Right renal pelvis (tissue), 4 donors: ENCODE measurements at places on chromosomes 2 and 18. TPM values are rescaled to one million over a fixed set of nuclear protein-coding genes. Genes with fewer than 3 reads are reported as not detected.

GRCh38 chr2:88537640-88538039 is 85.1 kb upstream of the FOXI3 start:
- no peak for DNase-seq

DNA sequence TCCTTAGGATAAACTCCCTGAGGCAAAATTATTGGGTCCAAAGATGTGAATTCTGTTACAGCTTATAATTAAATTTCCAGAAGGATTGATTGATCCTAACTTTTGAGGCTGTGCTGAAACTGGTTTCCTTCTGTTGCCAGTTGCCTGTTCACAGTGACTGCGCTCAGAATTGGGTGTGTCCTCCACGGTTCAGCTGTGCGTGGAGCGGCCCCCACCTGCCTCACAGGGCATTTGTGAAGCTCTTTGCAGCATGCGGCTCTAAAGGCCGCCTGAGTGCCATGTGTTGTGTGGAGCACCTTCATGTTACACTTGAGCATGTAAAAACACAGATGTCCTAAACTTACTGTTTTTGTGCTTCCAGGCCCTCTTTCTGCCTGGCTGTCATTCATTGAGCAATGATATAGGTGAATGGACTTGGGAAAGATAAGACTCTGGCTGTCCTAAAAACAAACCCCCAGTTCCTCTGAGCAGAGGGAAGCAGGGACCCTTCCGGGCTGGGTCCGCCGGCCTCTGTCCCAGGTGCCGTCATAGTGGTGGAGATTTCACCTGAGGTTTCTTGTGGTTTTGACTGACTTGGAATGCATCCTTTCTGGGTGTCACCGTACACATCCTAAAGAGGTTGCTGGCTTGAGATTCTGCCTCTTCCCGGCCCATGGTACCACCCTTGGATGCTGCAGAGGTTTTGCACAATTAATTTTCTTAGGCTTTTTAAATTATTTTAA is 173.6 kb downstream of the LDLRAD4 start:
- no peak for DNase-seq

- no peak for DNase-seq
Measured at GRCh38 chr2:148533004-148533403, 111.5 kb upstream of the EPC2 start.

DNA sequence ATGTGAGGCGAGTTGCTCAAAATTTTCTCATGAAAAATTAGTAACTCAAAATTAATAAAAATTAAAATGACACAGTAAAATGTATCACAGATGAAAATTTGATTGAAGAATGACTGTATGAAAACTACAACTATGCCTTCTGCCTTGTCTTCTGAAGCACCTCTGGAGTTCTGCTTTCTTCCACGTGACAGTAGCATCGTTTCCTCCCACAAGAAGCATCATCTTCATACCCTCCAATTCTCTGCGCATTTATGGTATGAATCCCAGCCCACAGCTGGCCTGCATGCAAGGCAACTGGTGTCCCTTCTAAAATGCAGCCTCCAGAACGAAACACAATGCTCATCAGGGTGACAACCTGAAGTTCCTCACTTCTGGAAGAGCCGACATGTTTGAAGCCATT is 189.9 kb downstream of the MYO1B start:
- DNase-seq: no peak

DNA sequence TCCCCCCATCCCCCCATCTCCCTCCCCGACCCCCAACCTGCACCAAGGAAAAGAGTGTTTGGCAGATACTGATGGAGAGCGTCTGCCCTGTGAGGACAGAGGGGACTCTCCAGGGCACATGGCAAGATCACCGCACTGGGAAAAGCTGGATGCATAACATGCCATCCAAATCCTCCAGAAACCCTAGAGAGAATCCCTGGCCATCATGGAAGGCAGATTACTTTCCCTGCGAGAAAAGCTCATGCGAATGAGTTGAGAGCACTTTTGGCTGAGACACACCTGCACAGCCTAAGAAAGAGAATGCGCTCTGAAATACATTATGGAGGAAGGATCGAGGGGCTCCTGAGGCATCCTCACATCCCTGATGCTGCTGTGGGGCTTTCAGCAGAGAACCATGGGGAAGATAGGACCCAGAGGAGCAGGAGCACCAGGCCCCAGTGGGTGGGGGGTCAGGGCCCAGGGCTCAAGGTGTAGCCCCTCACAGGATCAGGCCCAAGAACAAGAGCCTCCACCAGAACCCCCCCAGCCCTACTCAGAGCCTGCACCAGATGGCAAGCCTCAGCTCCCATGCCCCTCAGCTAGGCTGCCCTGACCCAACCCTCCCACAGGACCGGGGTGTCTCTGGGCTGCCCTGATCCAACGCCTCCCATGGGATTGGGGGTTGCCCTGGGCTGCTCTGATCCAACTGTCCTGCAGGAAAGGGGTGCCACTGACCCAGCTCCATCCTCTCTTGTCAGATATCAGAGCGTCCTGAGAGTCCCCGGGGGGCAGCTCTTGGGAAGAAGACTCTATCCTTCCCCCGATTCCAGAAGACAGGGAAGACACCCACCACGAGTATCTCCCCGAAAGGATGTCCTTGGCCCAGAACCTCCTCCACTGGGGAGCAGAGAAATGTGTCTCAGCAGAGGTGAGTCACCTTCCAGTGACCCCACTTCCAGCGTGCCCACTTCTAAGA is 153.4 kb downstream of the NDUFA10 start:
- DNase-seq: no peak

DNA sequence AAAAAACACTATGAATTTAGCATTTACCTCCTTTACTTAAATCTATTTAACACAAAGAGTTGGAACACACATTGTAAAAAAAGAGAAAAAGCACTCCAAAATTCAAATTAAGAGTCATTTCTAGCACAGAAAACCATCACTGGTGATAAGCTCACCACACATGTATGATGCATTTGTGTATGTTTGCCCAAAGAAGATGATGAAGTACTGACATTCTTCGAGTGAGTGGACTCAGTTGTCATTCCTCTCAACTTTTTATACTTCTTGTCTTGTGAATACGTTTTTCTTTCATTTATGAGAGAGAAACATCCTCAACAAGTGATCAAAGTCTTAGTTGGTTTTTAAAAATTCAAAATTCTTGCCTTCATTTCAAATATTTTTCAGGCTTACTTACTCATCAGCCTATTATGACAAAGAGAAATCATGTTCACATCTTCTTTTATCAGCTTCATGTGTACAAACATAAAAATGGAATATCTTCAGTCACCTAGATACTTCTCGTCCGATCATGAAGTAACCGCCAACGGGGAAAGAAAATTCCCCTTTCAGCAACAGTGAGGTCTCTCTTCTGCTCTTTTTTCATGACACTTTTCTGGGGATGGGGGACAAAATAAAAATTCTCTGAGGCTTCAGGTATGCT is 1.5 kb downstream of the DSEL start:
- DNase-seq: no peak

- DNase-seq: no peak
Measured at GRCh38 chr2:67083951-67084350, 313.2 kb upstream of the ETAA1 start.

GRCh38 chr2:168944065-168944464 is 43.0 kb downstream of the G6PC2 start:
- DNase-seq: no peak

- DNase-seq: no peak
Measured at GRCh38 chr2:134445985-134446382, 192.1 kb downstream of the MGAT5 start.

DNA sequence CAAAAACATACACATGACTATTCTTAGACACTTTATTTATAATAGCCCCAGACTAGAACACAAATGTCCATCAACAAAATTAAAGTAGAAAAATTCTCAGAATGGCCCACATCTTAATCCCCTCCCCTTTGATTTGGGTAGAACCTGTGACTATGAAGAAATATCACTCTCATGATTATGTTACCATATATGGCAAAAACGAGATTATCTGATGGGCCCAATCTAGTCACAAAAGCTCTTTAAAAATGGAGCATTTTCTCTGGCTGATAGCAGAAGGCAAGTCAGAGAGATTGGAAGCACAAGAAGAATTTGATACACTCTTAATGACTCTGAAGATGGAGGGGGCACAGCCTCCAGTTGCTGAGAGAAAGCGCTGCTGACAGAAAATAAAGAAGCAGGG is 39.6 kb downstream of the METTL4 start:
- DNase-seq: no peak

DNA sequence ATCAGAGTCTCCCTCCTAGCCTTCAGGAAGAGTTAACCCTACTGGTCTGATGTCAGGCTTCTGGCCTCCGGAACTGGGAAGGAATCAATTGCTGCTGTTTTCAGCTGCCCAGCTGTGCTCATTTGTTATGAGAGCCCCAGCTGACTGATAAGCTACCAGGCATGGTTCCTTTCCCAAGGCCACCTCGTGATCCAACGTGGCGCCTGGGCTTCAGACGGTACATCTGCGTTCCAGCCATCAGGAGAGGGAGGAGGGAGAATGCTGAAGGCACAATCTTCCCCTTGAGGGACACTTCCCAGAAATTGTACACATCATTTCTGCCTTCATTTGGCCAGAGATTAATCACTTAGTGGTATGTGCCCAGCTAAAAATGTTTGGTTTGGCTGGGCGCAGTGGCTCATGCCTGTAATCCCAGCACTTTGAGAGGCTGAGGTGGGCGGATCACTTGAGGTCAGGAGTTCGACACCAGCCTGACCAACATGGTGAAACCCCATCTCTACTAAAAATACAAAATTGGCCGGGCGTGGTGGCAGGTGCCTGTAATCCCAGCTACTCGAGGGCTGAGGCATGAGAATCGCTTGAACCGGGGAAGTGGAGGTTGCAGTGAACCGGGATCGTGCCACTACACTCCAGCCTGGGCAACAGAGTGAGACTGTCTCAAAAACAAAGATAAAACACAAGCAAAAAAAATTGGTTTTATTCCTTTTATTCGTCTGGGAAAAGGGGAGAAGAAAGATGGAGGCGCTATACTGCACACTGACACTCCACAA is 10.5 kb upstream of the ARMC9 start:
- DNase-seq: no peak

DNA sequence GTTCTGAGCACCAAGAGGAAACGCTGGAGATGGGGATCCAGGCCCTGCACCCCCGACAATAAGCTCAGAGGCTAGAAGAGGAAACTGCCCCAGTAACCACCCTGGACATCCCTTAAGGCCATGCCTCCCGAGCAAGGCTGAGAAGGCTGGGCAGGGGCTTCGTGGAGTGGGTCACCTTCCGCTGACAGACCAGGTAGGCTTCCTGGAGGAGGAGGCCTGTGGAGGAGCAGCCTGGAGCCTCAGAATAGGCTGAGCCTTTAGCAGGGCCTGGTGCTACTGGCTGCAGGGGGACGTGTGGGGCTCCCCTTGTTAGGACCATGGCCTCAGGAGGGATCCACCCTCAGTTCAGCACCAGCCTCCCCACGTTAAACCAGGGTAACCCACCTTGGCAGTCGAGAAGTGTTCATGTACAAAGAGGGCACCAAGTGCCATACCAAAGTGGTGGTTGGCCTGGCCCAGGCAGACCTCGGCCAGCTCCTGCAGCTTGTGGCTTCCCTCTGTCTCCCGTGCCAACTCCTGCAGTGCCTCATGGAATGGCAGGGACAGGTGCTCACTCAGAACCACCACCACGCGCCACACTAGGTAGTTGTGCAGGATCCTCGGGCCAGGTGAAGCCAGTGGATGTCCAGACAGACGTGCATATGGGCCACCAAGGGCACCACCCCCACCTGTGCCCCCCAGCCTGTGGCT is 28.5 kb upstream of the ALPP start:
- DNase-seq: no peak

DNA sequence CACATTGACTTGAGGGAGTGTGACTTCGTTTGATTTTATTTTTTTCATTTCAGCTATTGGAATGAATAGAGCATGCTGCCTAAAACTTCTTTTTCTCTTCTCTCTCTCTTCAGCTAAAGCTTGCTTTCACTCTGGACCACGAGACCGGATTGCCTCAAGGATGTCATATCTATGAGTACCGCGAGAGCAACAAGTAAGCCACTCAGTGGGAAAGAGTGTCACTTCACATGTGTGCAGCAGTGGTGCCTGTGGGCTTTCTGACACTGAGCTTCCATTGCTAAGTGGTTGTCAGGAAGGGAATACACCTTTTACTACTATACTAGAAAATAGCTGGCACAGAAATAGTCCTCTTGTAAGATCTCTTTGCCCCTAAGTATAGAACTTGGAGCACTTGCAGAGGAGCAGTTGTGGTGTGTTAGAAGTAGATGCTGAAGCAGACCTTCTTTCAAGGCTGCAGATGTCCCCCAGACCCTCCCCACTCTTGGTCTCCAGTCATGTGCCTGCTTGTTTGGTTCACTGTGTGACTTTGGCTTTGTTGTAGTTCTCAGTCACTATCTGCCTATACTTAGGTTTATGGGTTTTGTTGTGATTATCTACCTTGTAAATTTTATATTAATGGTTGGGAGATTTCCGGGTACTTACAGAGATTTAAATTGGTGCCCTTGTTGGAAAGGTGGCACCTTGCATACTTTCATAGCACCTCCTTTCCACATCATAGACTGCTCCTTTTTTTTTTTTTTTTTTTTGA is 78.5 kb upstream of the ALPP start:
- DNase-seq: no peak

- DNase-seq: no peak
Measured at GRCh38 chr2:88659538-88659915, 31.9 kb upstream of the RPIA start.

GRCh38 chr2:131115752-131116151 is 10.6 kb downstream of the PLEKHB2 start:
- no peak for DNase-seq

DNA sequence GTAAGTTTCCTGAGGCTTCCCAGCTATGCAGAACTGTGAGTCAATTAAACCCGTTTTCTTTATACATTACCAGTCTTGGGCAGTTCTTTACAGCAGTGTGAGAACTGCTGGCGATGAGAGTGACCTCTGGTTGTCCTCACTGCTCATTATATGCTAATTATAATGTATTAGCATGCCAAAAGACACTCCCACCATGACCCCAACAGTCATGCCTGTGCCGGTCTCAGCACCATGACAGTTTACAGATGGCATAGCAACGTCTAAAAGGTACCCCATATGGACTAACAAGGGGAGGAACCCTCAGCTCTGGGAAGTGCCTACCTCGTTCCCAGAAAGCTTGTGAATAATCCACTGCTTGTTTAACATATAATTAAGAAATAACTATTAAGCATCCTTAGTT is 8.1 kb upstream of the IL1A start:
- DNase-seq: no peak

DNA sequence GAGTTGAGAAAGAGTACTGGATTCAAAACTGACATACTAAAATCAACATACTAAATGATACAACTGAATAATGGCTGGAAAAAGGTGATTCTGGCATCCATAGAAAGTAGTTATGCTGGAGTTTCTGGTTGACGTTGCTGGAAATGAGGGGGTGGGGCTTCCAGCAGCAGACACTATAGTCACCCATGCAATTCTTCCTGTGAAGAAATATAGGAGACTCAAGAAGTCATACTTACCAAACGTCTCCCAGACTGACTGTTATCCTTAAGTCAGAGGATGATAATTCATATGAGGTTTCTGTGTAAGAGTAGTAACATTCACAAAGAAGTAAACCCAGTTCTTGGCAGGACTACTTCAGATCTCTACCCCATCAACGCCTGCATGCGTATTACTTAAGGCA is 23.6 kb downstream of the DTNB start:
- no peak for DNase-seq

Gene SULT6B1
- polyA plus RNA-seq: not detected

Gene CFC1
- polyA plus RNA-seq: 0.21 TPM

Gene CFC1B
- polyA plus RNA-seq: not detected

Gene OR6B2
- not detected for polyA plus RNA-seq

Gene COMMD1
- 78.3 TPM for polyA plus RNA-seq

Gene CRYBA2
- polyA plus RNA-seq: not detected
